ENCODE measurements at places on chromosomes 13 and 19. TPM values are rescaled to one million over a fixed set of nuclear protein-coding genes. Genes with fewer than 3 reads are reported as not detected.

DNA sequence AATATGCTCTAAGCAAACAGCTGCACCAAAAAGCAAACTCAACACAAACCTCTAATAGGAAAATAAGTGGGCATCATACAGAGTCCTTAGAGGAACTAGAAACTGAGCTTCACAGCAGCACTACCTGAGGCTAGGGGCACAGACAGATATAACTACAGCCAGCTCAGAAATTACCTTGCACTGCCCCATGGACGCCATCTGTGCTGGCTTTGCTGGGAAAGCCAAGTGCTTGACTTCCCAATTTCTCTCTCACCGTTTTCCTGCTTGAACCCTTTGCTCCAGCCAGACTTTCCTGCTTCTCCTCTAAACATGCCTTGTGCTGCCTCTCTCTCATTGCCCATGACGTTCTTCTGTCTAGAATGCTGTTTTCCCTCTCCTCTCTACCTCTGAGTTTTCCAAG lies 29.3 kb downstream of the MTUS2 start:
- DNase-seq = no peak

GRCh38 chr13:28819046-28819730 lies 951 bp upstream of the MTUS2 start:
- DNase-seq = peak; percentile 12

DNA sequence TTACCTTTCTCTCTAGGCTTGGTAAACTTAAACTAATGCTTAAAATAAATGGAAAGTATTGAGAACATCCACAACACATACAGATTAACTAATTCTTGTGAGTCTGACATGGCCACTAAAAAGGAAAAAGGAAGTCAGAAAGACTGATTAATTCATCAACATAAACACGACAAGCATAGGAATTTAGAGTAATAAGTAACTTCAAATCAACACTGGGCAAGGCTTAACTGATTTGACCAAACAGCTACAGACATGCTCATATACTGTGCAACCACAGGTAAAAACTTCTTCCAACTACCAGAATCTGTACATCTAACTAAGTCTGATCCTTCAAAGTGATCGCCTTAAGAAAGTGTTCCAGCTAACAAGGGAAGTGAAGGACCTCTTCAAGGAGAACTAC lies 20.5 kb downstream of the UGGT2 start:
- DNase-seq = no peak

DNA sequence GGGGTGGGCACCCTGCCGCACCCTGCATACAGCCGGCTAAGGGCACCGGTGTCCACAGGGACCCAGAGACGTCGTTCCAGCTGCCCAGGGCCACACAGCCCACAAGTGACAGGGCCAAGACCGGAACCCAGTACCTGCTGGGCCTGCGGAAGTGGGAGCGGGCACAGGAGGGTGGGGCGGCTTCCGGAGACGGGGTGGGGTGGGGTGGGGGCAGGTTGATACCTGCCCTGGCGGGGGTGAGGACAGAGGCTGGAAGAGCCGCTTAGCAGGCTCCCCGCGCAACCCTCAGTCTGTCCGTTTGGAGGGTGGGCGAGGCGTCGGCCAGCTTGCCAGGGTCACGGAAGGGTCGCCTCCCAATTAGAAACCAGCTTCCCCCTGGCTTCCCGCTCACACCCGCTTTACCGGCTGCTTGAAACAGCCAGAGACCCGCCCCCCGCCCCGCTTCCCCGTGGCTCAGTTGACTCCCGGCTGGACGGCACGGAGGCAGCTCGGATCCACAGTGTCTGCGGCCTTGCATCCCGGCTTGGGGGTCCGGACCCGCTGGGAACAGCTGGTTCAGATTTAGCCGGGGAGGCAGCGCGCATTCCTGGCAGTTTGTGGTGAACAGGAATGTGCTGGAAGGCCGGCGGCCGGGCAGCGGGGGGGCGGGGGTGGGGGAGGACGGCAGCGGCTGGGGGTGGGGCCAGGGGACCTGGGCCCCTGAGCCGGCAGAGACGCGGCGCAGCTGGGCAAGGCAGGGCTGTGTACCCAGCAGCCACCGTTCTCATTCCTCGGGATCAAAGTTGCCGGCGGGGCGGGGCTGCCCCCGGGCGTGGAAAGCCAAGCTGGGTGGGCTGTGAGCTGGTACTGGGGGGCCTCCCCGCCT lies 1.9 kb downstream of the CNN2 start:
- peak; percentile 95 for DNase-seq

GRCh38 chr19:1285737-1286360 lies at the start of gene EFNA2:
TSS of gene EFNA2 (plus strand) at chr19:1285873. CDS start at chr19:1286169, 296 bp downstream.
- DNase-seq = no peak

GRCh38 chr13:95411428-95412040 lies 110.3 kb upstream of the ABCC4 start:
- no peak for DNase-seq

DNA sequence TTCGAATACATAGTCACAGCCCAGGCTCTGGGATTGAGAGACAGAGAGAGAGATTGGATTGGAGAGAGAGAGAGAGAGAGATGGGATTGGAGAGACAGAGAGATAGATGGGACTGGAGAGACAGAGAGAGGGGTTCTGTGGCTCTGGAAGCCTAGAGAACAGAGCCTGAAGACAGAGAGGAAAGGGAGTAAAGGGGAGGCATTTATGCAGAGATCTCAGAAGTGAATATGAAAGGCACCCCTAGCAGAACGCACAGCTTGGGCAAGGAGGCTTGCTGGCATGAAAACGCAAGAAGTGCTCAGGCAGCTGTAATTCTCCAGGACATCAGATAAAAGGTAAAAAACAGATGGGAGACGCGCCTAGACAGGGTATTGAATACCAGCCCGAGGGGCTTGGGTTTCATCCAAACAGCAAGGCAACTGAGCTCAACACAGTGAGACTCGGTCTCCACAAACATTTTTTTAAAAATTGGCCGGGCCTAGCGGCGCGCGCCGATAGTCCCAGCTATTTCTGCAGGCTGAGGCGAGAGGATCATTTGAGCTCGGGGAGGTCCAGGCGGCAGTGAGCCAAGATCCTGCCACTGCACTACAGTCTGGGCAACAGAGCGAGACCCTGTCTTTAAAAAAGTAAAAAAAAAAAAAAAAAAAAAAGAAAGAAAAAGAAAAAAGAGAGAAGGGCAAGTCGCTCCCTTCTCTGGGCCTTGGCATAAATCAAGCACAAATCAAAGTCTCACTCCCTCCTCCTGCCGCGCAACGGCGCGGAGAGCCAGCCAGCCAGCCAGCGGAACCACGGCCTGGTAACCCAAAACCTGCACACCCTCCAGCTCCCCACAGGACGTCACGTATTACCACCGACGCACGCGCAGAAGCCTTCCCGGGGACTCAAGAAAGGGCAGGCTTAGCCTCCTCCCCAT lies 774 bp upstream of the PPP2R1A start:
- DNase-seq = no peak

DNA sequence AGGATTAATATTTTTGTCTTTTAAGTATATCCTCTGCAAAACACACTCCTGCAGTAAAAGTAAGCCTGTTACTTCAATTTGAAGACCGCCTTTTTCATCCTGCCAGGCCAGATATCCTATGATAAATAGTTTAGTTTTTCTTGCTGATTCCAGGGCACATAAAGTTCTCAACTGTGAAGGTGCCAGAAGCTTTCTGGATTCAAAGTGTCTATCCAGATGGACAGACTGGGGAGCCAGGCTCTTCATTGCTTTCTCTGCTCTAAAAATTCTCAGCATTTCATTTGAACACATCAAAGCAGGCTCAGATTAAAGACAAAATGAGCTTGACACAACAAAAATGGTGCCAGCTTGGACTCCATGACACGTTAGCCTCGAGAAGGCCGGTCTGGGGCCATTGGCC lies 53.6 kb upstream of the UBL3 start:
- DNase-seq = no peak

DNA sequence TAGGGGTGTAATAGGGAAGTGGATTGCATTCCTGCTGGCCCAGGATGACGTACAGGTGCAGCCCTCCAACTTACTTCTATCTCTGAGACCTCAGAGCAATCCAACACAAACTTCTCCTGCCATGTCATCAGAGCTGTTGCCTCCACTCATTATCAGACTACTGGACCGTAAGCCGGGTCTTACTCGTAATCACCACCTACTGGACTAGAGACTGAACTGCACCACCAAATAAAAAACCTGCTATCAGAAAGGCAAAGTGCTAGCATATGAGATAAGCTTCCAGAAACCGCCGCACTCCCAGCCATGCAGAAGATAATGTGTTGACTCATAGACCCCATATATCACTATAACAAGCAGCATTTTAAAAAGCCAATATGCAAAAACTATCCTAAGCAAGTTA lies 102.0 kb downstream of the SLITRK1 start:
- peak; percentile 15 for DNase-seq

DNA sequence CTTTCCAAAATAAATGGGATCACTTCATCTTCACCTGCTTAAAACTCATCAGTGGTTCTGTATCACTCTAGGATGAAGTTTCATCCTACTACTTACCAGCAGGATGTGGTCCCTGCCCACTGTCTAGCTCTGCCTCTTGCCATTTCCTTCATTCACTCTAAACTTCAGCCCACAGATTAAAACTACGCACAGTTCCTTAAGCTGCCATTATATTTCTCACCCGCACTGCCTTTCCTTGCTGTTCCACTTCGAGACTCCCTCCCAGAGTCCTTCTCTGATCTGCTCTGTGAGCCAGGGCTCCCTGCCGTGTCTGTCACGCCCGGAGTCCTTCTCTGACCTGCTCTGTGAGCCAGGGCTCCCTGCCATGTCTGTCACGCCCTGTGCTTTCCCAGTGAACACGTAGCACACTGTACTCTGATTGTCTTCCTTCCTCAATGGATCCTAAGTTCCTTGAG lies 52.0 kb upstream of the NPAS1 start:
- no peak for DNase-seq

GRCh38 chr13:49302817-49303216 lies 55.1 kb downstream of the CDADC1 start:
- DNase-seq = no peak

DNA sequence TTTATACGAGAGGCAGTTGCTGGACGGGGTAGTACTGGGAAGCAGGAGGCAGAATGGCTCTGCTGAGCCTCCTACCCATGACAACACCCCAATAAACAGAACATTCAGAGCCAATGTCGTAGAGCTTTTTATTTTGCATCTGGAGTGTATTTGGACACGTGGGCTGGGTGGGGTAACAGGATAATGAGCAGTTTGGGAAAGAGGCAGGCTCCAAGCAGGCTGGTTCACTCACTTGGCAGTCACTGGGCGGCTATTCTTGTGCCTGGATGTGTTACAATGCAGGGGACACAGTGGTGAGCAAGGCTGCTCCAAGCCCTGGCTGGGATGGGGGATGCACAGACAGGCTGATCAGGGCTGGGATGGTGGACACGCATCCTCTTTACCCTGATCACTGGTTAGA lies 9.5 kb downstream of the ACTMAP start:
- no peak for DNase-seq

DNA sequence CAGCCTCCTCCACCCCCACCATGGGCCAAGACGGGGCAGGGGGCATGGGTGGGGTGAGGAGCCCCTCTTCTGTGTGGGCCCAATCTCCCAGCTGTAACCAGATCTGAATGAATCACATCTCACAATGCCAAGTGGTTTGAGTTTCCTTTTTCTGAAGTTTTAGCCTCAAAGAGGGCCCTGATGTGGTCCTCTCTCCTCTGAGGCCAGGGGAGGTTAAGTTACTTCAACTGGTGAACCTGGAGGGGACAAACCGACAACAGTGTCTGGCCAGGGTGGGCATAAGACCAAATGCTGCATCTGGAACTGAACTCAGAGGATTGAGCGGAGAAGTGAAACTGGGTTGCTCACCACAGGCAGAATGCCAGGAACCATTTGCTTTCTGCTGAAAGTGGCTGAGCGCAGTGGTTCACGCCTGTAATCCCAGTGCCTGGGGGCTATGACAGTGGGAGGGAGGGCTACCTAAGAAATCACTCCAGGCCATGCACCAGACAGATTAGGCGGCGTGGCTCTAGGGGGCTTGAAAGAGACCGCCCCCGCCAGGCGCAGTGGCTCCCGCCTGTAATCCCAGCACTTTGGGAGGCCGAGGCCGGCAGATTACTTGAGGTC lies 15.4 kb upstream of the IRGC start:
- DNase-seq = peak; percentile 84

- no peak for DNase-seq
These were observed 22.6 kb downstream of the SAE1 start for GRCh38 chr19:47153266-47153665.

DNA sequence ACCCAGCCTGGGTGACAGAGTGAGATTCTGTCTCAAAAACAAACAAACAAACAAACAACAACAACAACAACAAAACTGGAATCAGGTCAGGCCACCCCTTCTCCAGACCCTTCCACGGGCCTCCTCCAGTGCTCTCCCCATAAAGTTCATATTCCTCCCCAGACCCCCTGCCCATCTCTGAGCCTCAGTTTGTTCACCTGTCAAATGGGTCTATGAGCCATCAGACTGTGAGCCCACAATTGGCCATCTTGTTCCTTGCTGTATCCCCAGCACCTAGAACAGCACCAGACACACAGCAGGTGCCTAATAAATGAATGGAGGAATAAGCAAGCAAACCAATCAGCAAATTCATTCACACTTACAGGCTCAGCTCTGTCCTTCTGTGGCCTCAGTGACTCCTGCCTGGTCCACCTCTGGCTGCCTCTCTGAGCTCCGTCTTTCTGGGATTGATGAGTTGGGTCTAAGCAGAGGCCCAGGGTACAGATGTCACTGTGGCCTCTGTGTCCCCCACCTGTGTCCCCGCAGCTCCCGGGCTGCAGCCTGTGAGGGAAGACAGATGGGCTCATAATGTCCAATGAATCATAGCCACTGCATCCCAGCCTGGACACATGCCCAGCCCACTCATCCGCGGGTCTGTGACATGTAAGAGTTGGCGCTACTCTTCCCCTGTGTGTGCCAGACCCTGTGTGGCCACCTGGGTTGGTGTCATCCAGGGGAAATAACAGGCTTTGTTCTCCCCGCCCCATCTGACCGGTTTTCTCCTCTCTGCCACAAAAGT lies 19.6 kb upstream of the PTPRS start:
- DNase-seq = peak; percentile 29

Gene CABP5
- polyA plus RNA-seq = not detected

Gene OR7A5
- not detected for polyA plus RNA-seq

Gene MUC16
- not detected for polyA plus RNA-seq

Gene KLK6
- polyA plus RNA-seq = not detected

Gene TRPC4
- polyA plus RNA-seq = 1.9 TPM

Gene ATP12A
- not detected for polyA plus RNA-seq

Gene TMPRSS9
- not detected for polyA plus RNA-seq
